ENCODE measurements at places on chromosomes 16 and 17. TPM values are rescaled to one million over a fixed set of nuclear protein-coding genes. Genes with fewer than 3 reads are reported as not detected.

DNA sequence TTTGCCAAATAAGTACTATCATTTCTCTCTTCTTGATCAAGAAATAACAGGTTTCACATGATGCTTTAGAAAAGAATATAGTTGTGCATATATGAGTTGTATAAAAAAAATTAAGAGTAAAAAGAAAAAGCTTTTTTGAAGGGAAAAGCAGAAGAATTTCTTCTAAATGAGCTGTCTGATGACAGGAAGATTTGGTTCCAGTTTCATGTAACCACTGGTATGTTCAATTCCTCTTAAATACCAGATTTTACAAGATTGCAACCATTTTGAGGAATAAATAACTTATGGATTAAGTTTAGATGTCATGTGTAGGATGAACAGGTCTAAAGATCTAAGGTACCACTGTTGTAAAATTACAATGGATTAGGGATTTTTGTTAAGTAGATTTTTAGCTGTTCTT, 45.0 kb downstream of the VMP1 start:
- DNase-seq = no peak
- peaks cover 16% of the 10 kb centered on the region for H3K36me3 ChIP-seq
- no peaks in the 10 kb centered on the region for H3K27me3 ChIP-seq
- no peak overlapping the region for H3K4me3 ChIP-seq

- no peak overlapping the region for H3K27ac ChIP-seq
- no peak overlapping the region for H3K4me3 ChIP-seq
- H3K36me3 ChIP-seq = peaks cover 29% of the 10 kb centered on the region
- H3K27me3 ChIP-seq = no peaks in the 10 kb centered on the region
- no peaks in the 10 kb centered on the region for H3K4me1 ChIP-seq
- DNase-seq = no peak
Observed at GRCh38 chr17:77499699-77500435, 359.1 kb downstream of the SEC14L1 start.

DNA sequence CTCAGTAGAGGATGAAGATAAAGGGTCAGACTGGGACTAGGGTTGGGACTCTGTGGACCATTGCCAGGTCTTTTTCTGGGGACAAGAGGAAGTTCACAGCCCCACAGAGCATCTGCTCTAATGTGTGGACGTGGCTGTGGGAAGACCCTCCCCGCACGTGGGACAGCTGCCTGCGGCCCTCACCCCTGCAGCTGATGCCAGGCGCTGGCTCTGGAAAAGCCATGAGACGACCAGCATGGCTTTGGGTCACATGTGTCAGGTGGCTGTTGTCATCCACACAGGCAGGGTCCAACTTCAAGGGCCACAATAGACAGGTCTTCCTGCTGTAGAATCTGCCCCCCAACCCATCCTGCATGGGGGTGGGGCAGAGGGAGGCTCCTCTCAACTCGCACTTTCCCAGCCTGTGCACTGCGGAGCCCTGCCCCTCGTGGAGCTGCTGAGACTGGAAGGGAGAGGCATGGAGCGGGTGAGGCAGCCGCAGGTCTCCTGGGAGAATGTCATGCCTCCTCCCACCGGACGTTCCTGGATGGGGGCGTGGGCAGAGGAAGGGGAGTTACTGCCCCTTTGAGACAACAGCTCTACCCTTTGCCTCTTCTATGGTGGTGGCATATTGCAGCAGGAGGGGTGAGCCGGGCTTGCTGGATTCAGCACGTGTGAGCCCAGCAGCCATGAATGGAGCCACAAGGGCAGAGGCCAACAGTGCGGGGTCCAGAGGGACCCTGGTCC, 53.4 kb downstream of the PIMREG start:
- no peak for DNase-seq
- no peaks in the 10 kb centered on the region for H3K4me1 ChIP-seq
- H3K27ac ChIP-seq = no peak overlapping the region
- H3K4me3 ChIP-seq = no peak overlapping the region
- H3K36me3 ChIP-seq = no peaks in the 10 kb centered on the region

DNA sequence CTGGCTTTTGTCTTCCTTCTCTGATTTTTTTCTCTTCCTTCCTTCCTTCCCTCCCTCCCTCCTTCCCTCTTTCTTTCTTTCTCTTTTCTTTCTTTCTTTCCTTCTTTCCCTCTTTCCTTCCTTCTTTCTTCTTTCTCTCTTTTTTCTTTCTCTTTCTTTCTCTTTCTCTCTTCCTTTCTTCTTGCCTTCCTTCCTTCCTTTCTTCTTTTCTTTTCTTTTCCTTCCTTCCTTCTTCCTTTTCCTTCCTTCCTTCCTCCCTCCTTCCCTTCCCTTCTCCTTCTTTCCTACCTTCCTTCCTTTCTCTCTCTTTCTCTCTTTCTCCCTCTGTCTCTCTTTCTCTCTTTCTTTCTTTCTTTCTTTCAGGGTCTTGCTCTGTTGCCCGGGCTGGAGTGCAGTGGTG, 54.4 kb downstream of the SCNN1G start:
- H3K27ac ChIP-seq = no peak overlapping the region
- no peak overlapping the region for H3K4me3 ChIP-seq
- no peaks in the 10 kb centered on the region for H3K4me1 ChIP-seq

DNA sequence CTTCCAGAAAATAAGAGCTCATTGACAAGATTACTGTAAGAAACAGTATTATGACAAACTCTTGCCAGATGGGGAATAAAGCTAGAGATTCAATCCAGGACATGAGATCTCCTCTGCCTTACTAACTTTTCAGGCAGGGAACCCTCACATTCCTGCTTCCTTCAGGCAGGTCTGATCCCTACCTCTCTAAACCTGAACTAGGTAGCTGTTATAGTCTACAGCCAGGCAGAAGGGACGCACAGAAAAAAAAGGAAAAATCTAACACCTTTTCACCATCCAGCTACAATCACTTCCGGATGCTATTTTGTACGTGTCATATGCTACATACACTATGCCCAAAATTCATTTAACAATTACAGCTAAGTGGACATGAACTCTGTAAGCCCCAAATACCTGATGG, 41.2 kb downstream of the CNOT1 start:
- H3K27ac ChIP-seq = no peak overlapping the region
- no peaks in the 10 kb centered on the region for H3K27me3 ChIP-seq
- H3K4me1 ChIP-seq = no peaks in the 10 kb centered on the region
- DNase-seq = no peak

DNA sequence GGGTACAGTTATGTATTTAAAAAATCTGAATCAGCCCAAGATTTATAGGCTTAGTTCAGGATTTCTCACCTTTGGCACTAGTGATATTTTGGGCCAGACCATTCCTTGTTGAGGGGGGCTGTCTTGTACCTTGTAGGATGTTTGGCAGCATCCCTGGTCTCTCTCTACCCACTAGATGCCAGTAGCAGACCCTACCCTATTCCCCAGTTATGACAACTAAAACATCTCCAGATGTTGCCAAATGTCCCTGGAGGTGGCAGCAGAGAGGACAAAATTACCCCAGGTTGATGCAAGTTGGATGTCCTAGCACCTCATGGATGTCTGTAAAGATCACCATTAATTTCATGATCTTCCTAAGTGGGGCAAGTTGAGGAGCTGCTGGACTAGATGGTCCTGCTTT, 45.8 kb downstream of the SYT17 start:
- DNase-seq = no peak
- no peaks in the 10 kb centered on the region for H3K27me3 ChIP-seq
- no peaks in the 10 kb centered on the region for H3K36me3 ChIP-seq
- H3K4me1 ChIP-seq = no peaks in the 10 kb centered on the region
- H3K27ac ChIP-seq = no peak overlapping the region
- H3K4me3 ChIP-seq = no peak overlapping the region

GRCh38 chr17:28097254-28097653, 54.8 kb downstream of the NLK start:
- H3K36me3 ChIP-seq = no peaks in the 10 kb centered on the region
- H3K4me1 ChIP-seq = no peaks in the 10 kb centered on the region
- H3K4me3 ChIP-seq = no peak overlapping the region
- H3K27me3 ChIP-seq = no peaks in the 10 kb centered on the region
- DNase-seq = no peak
- no peak overlapping the region for H3K27ac ChIP-seq

DNA sequence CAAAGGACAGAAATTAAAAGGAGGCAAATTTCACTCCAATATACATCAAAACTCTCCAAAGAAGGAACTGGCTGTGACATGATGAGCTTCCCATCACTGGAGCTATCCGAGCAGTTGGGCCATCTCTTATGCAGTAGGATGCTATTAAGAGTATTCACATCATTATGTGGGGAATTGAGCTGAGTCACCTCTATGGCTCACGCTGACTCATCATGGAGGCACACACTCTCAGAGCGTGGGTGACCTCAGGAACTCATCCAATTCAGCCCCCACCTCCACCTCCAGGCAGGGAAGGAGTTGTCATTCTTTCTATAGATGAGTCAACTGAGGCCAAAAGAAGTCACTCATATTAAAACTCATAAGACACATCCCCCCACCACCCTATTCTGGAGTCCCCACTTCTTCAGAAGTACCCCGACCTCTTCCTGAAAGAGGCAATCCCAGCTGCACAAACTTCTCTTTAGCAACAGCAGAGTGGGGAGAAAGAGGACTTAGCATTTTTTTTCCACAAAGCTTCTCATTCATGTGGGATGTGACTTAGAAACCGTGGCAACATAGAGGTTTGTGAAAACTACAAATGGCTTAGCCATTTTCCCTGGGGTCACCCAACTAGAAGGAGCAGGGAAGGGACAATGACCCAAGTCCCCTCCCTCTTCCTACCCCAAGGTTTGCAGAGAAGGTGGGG, 32.5 kb downstream of the ABCC12 start:
- H3K27ac ChIP-seq = peak overlapping the region; percentile 45
- H3K27me3 ChIP-seq = peaks cover 12% of the 10 kb centered on the region
- H3K4me1 ChIP-seq = peaks cover 12% of the 10 kb centered on the region

GRCh38 chr17:47791025-47791424, 30.6 kb downstream of the OSBPL7 start:
- no peak overlapping the region for H3K27ac ChIP-seq
- H3K4me3 ChIP-seq = no peak overlapping the region
- no peaks in the 10 kb centered on the region for H3K36me3 ChIP-seq
- peaks cover 9% of the 10 kb centered on the region for H3K4me1 ChIP-seq
- H3K27me3 ChIP-seq = peaks cover 21% of the 10 kb centered on the region

DNA sequence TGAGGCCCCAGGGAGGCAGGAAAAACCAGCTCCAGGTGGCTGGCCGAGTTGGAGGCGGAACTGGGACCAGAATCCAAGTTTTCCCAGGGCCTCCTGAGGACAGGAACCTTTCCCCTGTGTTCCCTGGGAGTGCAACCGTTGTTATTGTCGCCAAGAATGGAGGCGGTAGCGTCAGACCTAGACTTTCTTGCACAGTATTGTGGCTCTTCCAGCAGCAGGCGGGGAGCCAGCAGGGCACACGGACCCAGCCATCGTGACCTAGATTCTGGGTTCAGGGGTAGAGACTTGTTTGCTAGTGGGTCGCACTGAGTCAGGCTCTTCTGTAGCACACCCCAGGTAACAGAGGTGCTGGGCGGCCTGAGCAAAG, 667 bp upstream of the KIF19 start:
- no peak overlapping the region for H3K27ac ChIP-seq
- no peak for DNase-seq
- no peak overlapping the region for H3K4me3 ChIP-seq
- no peaks in the 10 kb centered on the region for H3K4me1 ChIP-seq

DNA sequence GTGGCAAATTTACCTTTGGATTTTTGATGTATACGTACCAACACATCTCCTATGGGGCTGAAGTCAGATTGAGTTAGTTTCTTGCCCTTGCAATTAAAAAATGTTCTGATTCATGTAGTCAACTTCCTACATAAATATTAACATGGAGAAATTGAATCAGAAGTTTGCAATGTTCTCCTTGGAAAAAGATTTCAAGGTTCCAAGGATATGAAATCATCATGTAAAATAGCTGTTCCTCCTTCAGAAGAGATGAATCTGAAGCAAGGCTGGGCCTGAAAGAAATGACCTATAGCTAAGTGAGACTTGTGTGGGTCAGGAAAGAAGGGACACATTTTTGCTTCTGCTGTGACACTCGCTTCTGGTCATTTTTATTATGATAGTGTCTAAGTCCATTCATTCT, 131.7 kb downstream of the RGS9 start:
- no peaks in the 10 kb centered on the region for H3K36me3 ChIP-seq
- H3K4me3 ChIP-seq = no peak overlapping the region
- H3K27me3 ChIP-seq = peaks cover 27% of the 10 kb centered on the region
- no peak for DNase-seq
- H3K27ac ChIP-seq = no peak overlapping the region
- no peaks in the 10 kb centered on the region for H3K4me1 ChIP-seq

DNA sequence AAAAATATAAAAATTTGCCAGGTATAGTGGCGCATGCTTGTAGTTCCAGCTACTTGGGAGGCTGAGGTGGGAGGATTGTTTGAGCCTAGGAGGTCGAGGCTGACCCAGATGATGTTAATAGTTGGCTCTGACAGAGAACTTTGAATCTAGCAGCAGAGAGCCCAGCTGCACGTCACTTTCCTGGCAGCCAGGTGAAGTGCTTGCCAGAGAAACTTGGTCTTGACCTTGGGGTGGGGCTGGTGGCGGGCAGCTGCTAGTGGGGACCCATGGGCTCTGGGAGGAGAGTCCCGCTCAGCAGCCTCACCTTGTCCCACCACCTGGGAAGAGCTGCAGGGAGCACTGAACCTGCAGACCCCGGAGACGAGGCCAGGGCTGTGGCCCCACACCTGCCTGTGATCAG, 3.1 kb upstream of the C16orf74 start:
- H3K4me3 ChIP-seq = no peak overlapping the region
- no peaks in the 10 kb centered on the region for H3K36me3 ChIP-seq
- H3K27ac ChIP-seq = no peak overlapping the region
- H3K4me1 ChIP-seq = peaks cover 35% of the 10 kb centered on the region

DNA sequence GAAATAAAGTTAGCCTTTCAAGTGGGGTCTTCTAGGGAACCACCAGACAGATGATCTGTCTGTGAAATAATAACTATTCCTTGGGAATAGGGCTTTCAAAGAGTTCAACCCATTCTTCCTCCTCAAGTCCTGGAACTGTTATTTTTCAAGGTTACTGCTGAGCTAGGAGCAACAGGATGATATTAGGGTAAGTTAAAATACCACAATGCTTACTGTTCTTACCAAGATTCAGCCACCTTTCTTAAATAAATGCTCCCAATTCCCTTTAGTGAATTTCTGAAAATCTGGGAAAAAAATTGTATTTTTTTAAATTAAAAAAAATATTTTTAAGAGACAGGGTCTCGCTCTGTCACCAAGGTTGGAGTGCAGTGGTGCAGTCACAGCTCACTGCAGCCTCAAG, 26.9 kb upstream of the ALDH3A2 start:
- H3K4me1 ChIP-seq = no peaks in the 10 kb centered on the region
- H3K4me3 ChIP-seq = no peak overlapping the region
- H3K27me3 ChIP-seq = no peaks in the 10 kb centered on the region
- no peak overlapping the region for H3K27ac ChIP-seq

GRCh38 chr17:78735832-78736525, 46.1 kb downstream of the CYTH1 start:
- no peaks in the 10 kb centered on the region for H3K27me3 ChIP-seq
- DNase-seq = peak; percentile 56
- peak overlapping the region; percentile 64 for H3K27ac ChIP-seq
- peak overlapping the region; percentile 37 for H3K4me3 ChIP-seq
- no peaks in the 10 kb centered on the region for H3K36me3 ChIP-seq
- peaks cover 20% of the 10 kb centered on the region for H3K4me1 ChIP-seq

- DNase-seq = no peak
- H3K4me1 ChIP-seq = peaks cover 6% of the 10 kb centered on the region
- H3K4me3 ChIP-seq = no peak overlapping the region
- no peak overlapping the region for H3K27ac ChIP-seq
Observed at GRCh38 chr17:61480414-61480807, 28.2 kb downstream of the TBX4 start.

The ST6GALNAC1 gene
- total RNA-seq = 42.9 TPM

The SDR42E1 gene
- total RNA-seq = 0.92 TPM

The RAP1GAP2 gene
- 0.60 TPM for total RNA-seq

The WFIKKN2 gene
- total RNA-seq = not detected

The HSD11B2 gene
- 2.0 TPM for total RNA-seq

The ERN2 gene
- 0.36 TPM for total RNA-seq

The SLC5A2 gene
- 0.07 TPM for total RNA-seq

The KCNJ2 gene
- not detected for total RNA-seq

The HCRT gene
- total RNA-seq = not detected

The ABCC12 gene
- not detected for total RNA-seq

The MPP3 gene
- 5.9 TPM for total RNA-seq

Measured in K562 (cell line).